ENCODE measurements at places on chromosomes 11 and 22.
A peak's percentile ranks its signal among the peaks of the same experiment; 100 is the strongest.

DNA sequence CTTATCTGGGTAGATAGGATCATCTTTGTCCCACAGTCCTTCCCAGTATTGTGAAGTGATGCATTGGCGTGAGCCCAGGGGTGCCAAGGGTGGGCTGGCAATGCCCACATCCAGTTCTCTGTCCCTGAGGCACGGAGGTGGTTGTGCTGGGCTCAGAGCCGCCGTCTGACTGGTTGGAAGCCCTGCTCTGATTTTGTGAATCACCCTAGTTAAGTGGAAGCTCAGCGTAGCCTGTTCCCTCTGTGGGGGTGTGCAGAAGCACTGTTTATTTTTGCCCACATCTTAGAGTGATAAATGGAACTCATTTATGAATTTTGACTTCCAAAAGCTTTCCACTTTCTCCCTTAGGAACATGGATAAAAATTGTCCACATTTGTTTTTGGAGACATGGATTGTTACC lies 13.6 kb downstream of the BCR start:
- no peak for DNase-seq

- DNase-seq = peak; percentile 48
These were observed 35.5 kb downstream of the FZD4 start for GRCh38 chr11:86919557-86920210.

DNA sequence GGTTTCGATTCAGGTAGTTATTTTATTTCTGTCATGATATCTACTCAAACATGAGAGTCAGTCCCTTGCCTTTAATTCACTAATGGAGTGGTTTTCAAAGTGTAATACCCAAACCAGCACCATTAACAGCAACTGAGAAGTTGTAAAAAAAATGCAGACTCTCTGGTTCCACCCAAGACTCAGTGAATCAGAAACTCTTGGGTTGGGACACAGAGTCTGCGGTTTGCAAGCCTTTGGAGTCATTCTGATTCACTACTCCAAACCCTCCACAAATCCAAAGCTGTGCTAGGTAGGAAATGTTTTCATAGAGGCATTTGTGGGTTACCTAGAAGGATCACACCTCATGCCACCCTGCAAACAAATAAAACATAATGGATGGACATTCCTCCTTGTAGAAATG lies 340.1 kb downstream of the NTM start:
- no peak for DNase-seq

DNA sequence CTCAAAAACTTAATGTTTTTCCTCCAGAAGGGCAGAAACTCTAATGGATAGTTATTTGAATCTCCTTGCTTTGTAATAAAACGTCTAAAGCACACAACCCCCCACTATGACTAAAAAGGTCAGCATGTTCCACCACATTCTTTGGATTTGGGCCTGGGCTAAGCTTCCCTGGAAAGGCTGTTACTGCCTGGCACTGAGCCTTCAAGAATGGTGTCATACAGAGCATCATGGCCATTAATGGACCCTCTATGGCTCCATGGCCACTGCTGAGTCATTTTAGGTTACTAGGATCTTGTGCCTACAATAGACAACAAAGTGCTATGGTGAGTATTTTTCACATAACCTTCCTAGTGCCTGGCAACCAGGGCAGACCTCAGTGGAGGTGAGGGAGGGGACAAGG lies 242.6 kb upstream of the FAT3 start:
- DNase-seq = no peak

- DNase-seq = no peak
These were observed 68.8 kb downstream of the OR5AK2 start for GRCh38 chr11:57057561-57057960.

- no peak for DNase-seq
These were observed 104.9 kb downstream of the KCNC1 start for GRCh38 chr11:17839450-17839849.

DNA sequence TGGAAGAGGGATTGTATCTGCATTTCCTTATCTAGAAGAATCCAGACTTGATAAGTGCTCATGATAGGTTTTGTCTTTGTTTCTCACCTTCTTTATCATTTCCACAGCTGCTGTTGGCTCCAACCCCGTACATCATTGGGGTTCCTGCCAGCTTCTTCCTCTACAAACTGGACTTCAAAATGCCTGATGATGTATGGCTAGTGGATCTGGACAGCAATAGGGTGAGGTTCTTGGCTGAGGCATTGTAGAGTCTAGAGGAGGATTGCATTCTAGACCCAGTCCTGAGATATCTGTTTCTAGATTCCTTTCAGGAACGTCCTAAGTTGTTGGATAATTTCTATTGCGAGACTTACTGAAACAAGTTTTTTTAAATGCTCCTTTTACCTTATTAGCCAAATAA lies 8.1 kb downstream of the MADD start:
- DNase-seq = no peak

DNA sequence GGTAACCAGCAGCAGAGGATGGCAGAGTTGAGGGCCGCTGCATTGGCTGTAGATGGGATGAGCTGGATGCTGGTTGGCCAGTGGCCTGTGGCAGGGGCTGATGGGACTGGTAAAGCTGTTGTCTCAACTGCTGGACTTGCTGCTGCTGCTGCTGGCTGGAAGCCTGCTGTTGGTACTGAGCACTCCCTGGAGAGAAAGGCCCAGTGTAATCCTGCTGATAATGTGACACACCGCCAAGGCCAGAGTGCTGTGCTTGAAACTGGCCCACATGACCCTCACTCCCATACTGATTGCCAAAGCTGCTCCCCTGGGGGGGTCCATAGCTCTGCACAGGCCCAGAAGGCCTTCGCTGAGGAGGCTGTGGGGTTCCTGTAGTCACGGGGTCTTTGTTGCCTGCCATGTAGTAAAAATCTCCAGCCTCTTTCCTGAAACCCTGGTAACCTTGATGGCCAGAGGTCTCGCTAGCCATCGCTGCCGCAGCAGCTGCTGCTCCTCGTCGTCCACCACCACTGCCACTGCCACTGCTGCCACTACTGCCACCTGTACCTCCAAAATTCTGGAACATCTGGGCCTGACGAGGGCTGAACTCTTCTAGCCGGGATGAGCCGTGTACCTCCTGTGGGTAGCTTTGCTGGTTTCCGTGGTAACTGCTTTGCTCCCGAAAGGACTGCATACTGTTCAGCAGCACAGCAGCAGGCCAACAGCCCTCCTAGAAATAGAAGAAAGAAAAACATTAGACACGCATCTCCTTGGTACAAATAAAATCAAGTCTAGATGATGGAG lies 55.6 kb downstream of the TCF20 start:
- DNase-seq = no peak

DNA sequence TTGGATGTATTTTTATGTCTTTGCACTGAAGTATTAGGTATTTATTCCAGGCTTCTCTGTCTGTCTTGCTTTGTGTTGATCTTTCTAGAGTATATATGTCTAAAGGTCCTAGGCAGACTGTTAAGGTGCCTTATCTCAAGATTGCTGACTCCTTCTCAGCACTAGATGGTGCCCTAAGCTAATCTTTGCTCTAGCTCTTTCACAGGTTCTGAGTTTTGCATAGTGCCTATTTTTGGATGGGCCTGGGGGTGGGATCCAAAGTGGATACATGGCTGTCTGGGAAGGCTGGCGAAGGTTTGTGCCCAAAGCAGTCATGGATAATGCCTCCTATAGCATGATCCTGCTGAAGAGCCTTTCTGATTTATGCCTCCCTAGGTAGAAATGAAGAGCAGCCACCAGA lies 154.9 kb downstream of the TRPC6 start:
- no peak for DNase-seq

All from right kidney (tissue), 9 donors.